ENCODE measurements at places on chromosomes 2 and 18.

GRCh38 chr2:48454504-48454903 lies 75.5 kb upstream of the STON1 start:
- no peak for DNase-seq

DNA sequence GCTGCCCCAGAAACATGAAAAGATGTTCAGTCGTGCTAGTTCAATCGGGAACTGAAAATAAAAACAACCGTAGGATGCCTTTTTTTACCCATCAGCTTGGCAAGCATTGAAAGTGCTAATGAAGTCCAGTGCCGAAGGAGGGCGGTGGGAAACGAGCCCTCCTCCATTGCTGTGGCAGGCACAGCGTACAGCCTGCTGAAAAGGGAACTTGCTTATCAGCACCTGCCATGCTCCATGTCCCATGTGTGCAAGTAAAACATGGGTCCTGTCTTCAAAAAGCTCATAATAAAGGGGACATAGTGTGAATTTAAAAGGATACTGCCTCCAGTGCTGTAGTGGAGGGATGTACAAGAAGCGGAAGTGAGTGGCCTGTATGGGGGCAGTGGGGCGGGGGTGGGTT lies 82.4 kb downstream of the ARMC9 start:
- no peak for DNase-seq

- no peak for DNase-seq
These were observed 1.4 kb upstream of the CD226 start for GRCh38 chr18:69948919-69949537.

DNA sequence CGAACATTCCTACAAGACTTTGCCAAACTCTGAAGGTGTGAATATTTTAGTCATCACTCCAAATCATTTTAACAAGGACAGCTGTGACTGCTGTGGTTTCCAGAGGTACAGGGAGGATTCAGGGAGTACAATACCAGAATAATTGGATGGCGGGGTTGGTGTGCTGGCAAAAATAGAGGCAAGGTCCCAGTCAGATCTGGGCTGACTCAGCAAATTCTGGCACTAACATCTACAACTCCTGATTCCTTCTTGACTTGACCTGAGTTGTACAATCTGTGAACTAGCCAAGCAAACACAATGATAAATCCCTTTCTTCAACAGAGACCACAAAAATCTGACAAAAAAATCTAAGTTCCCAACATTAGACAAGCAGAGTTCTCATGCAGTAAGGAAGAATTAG lies 40.4 kb downstream of the RMP24 start:
- no peak for DNase-seq

DNA sequence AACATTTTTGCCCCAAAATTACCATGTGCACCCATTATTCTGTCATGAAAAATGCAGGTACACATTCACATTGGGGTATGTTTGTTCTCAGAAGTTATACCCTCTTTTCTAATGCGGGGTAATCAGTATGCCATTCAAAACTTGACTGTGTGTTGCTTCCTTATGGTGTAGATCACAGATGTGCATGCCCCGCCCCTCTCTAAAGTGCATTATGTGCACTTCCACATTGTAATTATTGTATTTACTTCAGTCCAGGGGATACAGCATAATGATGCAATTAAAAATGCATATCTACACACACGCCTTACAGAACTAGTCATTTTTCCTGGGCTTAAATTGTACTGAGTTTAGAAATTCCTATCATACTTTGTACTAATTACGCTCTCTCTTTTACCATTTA lies 48.8 kb downstream of the SLC9A2 start:
- no peak for DNase-seq

- no peak for DNase-seq
These were observed 187.7 kb upstream of the HAAO start for GRCh38 chr2:42979870-42980763.

- no peak for DNase-seq
These were observed 1344.5 kb upstream of the TMEFF2 start for GRCh38 chr2:193539188-193539587.

- DNase-seq = no peak
These were observed 533.9 kb upstream of the CRIM1 start for GRCh38 chr2:35821675-35822074.

GRCh38 chr18:50726960-50727589 lies 92.7 kb downstream of the MRO start:
- no peak for DNase-seq

- DNase-seq = no peak
These were observed 40.2 kb downstream of the CWC22 start for GRCh38 chr2:179966778-179967394.

DNA sequence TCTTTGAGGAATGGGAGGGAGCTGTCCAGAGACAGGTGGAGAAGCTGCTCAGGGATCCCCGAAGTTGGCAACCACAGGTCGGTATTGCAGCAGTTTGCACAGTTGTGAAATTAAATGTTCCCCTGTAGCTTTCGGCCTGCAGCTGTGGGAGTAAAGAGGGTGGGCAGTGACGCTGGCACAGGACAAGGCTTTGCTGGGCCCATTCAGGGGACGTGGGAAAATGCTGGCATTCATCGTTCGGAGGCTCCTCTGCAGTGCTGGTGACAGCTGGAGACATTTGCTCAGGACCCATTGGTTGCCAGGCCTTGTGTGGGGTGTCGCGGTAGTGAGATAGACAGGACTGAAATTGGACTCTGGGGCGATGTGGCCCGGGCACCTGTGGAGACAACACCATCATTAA lies 173.7 kb downstream of the MYCN start:
- no peak for DNase-seq

GRCh38 chr2:10161206-10161931 lies 38.8 kb downstream of the RRM2 start:
- DNase-seq = no peak

- DNase-seq = no peak
These were observed 174.9 kb downstream of the RAB3GAP1 start for GRCh38 chr2:135226961-135227360.

- peak; percentile 10 for DNase-seq
These were observed 143.6 kb downstream of the ALPK2 start for GRCh38 chr18:58484989-58485981.

DNA sequence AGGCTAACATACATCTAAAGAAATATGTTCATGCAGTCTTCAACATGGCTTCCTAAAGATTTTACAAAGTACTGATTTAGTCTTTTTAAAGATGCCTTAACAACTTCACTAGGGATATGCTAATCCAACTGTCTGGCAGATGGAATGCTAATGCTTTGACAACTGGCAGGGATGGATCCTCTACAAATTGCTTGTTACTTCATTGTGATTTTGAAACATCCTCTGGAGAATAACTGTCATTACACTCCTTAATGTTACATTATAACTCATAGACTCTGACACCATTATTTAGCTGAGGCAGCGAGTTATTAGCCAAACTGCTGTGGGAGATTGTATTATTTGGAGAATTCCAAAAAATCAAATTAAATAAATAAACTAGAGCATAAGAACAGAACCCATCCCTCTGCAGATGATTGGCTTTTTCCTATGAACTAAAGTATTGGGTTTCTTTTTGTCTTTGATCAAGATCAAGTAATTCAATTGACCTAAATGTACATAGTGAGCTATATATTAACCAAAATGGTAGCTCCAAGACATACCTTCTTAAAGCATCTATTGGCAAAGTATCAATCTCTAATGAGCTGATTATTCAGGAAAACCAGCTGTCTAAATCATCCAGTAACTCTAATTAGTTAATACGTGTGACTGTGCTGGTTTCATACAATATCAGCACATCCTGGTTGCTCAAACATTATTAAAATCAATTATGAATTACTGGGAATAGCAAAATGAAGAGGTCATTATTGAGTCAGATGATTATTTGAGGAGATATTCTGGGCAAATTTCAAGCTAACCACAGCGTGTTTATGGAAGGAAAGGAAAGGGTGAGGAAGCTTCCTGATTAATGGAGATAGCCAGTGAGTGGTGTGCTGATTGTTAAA lies 321.3 kb upstream of the TFPI start:
- no peak for DNase-seq

- DNase-seq = no peak
These were observed 13.8 kb downstream of the FAM210A start for GRCh38 chr18:13712400-13713131.

GRCh38 chr2:220006152-220006621 lies 378.8 kb downstream of the SLC4A3 start:
- no peak for DNase-seq

Data from DMS153 (cell line).